ENCODE measurements at places on chromosomes 2 and 18. TPM values are rescaled to one million over a fixed set of nuclear protein-coding genes. Genes with fewer than 3 reads are reported as not detected.
A peak's percentile ranks its signal among the peaks of the same experiment; 100 is the strongest.

GRCh38 chr2:10407841-10408648 is 40.1 kb downstream of the ODC1 start:
- H3K4me3 ChIP-seq: peak overlapping the region; percentile 52
- H3K4me1 ChIP-seq: peaks cover 28% of the 10 kb centered on the region
- H3K27ac ChIP-seq: peak overlapping the region; percentile 89
- no peaks in the 10 kb centered on the region for H3K27me3 ChIP-seq
- no peaks in the 10 kb centered on the region for H3K36me3 ChIP-seq

DNA sequence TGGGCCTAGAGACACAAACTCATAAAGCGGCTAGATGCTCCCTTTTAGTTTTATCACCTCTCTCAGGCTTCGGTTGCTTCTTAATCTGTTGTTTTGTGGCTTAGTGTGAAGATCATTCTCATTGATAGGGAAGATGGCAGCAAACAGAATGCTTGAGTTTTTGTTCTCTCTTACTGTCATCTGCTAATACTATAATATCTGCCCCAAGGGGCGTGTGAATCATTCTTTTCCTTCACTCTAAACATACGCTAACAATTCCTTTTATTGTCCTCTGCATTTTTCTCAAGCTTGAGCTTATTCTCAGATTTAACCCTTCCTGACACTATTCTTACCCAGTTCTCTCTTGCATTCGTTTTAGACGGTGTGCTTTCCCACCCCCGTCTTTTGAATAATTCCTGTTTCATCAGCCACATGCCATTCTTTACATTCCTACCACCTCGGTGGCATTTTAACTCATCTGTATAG is 323.9 kb upstream of the NRP2 start:
- no peaks in the 10 kb centered on the region for H3K27me3 ChIP-seq
- H3K27ac ChIP-seq: no peak overlapping the region
- no peak overlapping the region for H3K4me3 ChIP-seq

DNA sequence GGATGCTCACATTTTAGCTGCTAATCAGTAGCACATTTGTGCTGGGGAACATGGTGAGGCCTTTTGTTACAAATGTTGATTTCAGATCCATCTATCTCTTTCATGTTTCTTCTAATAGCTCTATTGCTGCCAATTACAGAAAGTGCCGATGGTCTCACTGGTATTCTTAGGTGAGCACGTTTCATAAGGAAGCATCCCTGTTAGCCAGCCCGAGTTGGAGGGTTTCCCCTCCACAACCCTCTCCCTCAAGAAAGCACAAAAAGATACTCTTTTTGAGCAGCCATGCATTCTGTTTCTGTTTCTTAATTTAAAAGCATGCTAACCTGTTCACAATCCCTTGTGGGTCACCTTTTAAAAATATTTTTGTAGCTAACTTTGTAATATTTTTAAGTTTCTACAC is 30.8 kb upstream of the ST8SIA5 start:
- no peak overlapping the region for H3K27ac ChIP-seq
- DNase-seq: no peak
- no peak overlapping the region for H3K4me3 ChIP-seq
- H3K4me1 ChIP-seq: no peaks in the 10 kb centered on the region

DNA sequence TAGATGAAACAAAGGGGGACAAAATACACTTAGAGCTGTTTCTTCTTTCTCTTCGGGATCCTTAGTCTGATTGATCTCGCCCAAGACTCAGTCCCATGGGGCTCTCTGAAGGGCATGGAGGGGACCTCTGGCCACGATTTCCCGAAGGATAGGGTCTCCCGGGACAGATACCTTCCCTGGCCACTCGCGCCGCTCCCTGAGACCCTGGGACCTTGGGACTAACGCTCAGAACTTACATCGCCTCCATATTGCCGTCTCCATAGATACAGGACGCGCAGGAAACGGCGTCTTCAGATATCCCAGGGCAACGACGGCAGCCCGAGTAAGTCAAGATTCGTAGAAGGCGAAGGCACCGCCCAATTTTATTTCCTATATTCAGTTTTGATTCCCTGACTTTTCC is at the start of gene CFAP65:
TSS of gene CFAP65 (minus strand) at position 265 of the 400 bp plus-strand sequence. CDS start 2,468 bp downstream, outside the sequence.
- no peak for DNase-seq
- no peak within 1 kb of the TSS for H3K4me3 ChIP-seq
- no peaks in the 10 kb centered on the region for H3K4me1 ChIP-seq

DNA sequence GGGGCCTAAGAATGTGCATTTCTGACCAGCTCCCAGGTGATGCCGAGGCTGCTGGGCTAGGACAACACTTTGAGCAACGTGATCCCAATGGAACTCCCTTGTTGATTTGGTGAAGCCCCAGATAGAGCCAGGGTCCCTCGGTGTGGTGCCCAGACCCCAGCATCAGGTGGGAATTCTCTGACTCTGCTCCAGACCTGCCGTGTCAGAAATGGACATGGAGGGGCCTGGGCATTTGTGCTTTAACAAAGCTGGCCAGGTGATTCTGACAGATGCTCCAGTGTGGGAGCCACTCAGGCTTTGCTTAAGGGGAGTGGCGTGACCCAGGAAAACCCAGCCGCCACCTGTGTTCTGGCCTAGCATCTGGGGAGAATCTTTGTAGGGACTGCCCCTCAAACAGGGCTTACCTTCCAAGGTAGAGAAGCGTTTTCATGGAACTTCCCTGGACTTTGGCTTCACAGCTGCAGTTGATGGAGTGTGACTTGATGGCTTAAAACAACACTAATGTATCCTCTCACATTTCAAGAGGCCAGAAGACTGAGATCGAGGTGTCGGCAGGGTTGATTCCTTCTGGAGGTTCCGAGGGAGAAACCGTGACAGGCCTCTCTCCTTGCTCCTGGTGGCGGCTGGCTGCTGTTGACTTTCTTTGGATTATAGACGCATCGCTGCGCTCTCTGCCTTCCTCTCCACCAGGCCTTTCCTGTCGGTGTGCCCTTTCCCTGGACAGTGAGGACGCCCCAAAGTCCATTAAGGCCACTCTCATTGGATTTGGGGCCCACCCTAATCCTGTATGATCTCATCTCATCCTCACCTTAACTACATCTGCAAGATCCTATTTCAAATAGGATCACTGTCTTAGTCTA is 57.0 kb upstream of the HDAC4 start:
- H3K27me3 ChIP-seq: no peaks in the 10 kb centered on the region
- peaks cover under 1% of the 10 kb centered on the region for H3K4me1 ChIP-seq
- no peak overlapping the region for H3K4me3 ChIP-seq
- no peak for DNase-seq

The SLC9A4 gene
- total RNA-seq: 0.42 TPM

The RPRM gene
- total RNA-seq: not detected
